Ecto neural progenitor cell (in vitro differentiated cells): ENCODE measurements at places on chromosomes 3 and 15.
A peak's percentile ranks its signal among the peaks of the same experiment; 100 is the strongest.

DNA sequence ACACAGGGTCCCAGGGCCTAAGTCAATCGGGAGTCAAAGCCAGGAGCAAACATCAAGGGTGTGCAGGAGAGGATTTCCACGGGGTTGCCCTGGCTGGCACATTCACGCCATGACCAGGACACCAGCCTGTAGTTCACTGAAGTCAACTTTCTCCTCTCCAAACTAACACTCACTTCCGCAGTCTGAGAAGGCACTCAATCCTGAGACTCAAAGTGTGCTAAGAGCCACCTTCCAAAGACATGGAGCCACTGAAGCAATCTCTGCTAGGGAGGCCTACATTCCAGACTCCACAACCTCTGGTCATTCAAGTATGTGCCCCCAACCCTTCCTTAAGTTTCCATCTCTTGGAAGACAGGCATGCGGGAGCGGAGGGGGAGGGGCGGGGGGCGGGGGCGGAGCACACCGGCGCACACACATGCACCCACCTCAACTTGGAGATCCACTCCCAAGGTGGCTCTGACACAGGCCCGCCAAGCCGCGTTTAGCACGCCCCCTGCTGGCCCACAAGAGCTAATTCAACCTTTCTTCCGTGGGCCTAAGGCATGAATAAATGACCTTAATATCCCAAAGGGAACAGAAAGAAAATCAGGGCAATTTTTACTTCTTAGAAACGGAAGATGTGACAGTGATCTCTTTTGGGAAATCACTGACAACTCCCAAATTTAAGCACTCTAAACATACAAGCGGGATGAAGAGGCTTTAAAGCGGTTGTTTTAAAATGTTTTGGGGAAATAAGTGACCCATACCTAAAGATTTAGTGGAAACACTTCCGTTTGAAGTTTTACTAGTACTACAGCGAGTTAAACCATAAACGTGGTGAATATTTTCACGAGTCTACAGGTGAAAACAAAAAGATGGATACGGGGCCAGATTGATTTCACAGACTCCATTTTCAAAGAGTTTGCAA is 162.5 kb upstream of the CHRNA7 start:
- peak; percentile 79 for DNase-seq

DNA sequence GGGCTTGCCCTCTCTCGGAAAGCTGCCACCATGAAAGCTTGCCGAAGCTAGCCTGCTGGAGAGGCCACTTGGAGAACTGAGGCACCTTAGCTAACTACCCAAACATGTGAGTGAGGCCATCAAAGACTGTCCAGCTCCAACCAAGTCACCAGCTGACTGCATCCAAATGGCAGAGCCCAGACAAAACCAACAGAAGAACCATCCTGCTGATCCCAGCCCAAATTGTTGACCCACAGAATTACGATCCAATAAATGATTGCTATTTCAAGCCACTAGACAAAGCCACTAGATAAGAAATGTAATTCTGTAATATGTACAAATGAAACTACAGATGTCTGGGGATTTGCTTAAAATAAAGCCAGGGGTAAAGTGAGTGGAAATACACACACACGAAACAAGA is 109.8 kb upstream of the TRPM1 start:
- no peak for DNase-seq

DNA sequence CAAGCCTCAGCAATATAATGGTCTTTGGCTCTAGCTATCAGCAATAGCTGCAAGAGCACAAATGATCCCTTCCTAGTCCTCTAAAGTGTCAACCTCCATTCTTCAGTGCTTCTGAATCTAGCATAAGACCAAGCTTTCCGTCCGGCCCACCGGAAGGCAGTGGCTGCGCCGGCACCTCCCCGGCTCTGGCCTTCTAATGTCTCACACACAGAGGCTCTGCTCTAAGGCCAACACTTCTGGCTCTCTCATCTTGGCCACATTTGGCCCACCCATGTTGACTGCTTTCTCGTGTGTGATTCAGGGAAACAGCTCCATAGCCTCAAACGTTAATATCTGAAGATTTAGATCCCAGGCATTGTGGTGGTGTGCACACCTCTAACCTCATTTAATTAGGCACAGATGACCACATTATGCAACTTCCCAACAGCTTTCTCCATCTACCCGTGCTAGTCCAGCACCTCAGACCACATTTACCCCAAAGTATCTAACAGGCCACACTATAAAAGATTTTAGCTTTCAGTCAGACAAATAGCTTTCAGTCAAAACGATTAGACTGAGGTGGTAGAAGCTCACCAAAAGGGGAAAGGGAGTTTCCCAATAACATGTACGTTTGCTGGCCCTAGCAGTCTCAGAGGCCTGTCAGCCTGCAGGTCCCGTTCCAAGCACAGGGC is 19.3 kb downstream of the SLC51A start:
- DNase-seq = no peak

DNA sequence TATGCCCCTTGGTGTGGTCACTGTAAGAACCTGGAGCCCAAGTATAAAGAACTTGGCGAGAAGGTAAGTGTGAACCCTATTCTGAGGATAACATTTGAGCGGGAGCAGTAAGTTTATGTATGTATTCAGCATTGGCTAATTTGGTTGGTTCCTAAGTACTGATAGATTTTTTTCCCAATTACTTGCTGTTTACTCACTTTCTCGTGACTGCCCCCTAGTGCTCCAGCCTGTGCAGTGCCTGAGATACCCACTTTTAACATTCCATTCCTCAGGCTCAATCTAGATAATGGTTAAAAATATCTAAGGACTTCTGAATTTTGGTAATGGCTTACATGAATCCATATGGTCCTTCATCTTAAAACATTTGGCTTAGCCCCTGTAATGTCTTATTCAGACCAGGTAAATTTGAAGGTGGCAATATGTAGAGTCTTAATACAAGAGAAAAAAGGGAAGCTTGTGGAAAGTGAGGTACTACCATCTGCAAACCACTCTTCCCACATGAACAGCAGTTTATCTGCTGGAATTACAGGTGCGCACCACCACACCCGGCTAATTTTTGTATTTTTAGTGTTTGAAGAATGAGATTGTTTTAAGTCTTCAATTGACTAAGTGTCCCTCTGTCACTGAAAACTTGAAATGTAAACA is 7.1 kb downstream of the ELL3 start:
- peak; percentile 54 for DNase-seq

- no peak for DNase-seq
These were observed 24.2 kb downstream of the PXYLP1 start for GRCh38 chr3:141255846-141256261.

DNA sequence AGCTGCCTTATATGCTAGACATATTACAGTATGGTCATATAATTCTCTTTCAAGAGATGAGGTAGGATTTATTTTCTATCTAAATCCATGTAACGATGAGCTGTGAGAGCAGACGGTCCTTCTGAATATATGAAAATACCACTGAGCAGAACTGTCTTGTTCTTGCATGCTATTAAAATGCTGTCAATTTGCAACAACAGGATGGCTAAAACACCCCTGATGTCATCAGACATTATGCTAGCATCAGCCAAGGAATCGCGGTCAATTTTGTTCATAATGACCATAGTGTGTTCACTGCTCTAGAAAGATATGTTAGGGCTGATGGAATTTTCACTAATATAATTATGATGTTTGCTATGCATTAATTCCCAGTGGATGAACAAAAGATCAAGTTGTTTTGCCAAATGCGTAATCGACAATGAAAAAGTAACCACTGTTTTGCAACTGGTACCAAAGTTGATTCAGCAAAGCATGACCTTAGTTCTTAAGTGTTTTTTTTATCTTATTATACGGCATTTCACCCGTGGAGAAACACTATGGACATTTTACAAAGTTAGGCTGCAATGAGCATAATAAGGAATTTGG is 765.4 kb upstream of the NR2F2 start:
- DNase-seq = no peak

GRCh38 chr3:126549861-126550487 is 8.8 kb downstream of the C3orf22 start:
- DNase-seq = peak; percentile 47

- DNase-seq = no peak
These were observed 19.1 kb downstream of the DNAJB8 start for GRCh38 chr3:128447561-128448013.

GRCh38 chr15:57596978-57597377 is 5.3 kb downstream of the MYZAP start:
- DNase-seq = no peak

DNA sequence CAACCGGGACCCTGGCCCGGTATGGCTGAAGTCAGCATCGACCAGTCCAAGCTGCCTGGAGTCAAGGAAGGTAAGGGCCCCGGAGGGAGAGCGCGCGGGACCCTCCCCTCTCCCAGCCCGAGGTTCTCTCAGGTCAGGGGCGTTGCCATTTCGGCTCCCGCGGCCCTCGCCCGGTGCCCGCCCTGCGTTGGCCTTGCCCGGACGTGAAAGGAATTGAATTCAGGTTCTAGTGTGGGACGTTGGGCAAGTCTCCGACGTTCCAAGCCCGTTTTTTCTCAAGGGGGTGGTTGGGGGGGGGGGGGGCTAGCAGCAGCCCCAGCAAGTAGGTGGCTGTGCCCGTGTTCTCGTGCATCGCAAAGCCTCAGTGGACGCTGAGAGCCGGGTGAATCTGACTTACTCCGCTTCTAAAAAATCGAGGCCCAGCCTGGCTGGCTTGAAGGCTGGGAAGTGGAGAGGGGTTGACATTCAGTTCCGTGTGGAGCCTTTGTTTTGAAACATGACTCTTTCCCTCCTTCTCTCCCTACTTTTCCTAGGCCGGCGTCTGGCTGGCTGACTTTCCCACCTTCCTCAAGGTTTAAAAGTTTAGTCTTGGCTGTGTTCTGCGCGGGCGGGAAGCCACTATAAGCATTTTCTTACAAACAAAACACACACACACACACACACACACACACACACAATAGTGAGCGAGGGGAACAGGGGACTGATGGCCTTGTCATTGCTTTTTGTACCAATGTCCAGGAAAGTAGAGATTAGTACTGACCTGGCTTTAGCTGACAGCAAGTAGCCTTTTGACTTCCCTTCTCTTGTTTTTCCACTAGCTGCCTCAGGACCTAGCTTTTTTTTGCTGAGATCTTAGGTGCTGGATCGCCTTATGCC is at the start of gene UTS2B:
UTS2B (minus strand) TSS at position 873 of the 876 bp plus-strand sequence. CDS start 48,337 bp downstream, outside the sequence.
- DNase-seq = peak; percentile 75
